ENCODE measurements at places on chromosomes 3 and 15. TPM values are rescaled to one million over a fixed set of nuclear protein-coding genes. Genes with fewer than 3 reads are reported as not detected.

EFCAB12 gene
- 0.11 TPM for total RNA-seq

GOLGA6L7 gene
- total RNA-seq, result not detected

GADL1 gene
- 0.15 TPM for total RNA-seq

GRAMD1C gene
- total RNA-seq, result 1.8 TPM

RLBP1 gene
- total RNA-seq, result not detected

FSD2 gene
- total RNA-seq, result not detected

DUOXA2 gene
- total RNA-seq, result not detected

GOLGA6B gene
- total RNA-seq, result 0.33 TPM

POPDC2 gene
- total RNA-seq, result 0.37 TPM

CCR5 gene
- not detected for total RNA-seq

SOX14 gene
- 0.57 TPM for total RNA-seq

SPSB4 gene
- total RNA-seq, result 6.0 TPM

RHCG gene
- 0.31 TPM for total RNA-seq

SLC15A2 gene
- 2.3 TPM for total RNA-seq

CNTN4 gene
- total RNA-seq, result 1.6 TPM

SPRED1 gene
- total RNA-seq, result 41.0 TPM

ALAS1 gene
- total RNA-seq, result 39.1 TPM

LIPH gene
- 0.37 TPM for total RNA-seq

SNTN gene
- total RNA-seq, result not detected

SLC22A14 gene
- total RNA-seq, result not detected

TNFSF10 gene
- total RNA-seq, result not detected

BTLA gene
- total RNA-seq, result not detected

KBTBD8 gene
- 19.4 TPM for total RNA-seq

PCOLCE2 gene
- 6.8 TPM for total RNA-seq

VIPR1 gene
- total RNA-seq, result 6.5 TPM

PARP15 gene
- total RNA-seq, result 0.18 TPM

LTK gene
- 0.31 TPM for total RNA-seq
